MCF 10A (cell line): ENCODE measurements at places on chromosomes 1 and 21.

DNA sequence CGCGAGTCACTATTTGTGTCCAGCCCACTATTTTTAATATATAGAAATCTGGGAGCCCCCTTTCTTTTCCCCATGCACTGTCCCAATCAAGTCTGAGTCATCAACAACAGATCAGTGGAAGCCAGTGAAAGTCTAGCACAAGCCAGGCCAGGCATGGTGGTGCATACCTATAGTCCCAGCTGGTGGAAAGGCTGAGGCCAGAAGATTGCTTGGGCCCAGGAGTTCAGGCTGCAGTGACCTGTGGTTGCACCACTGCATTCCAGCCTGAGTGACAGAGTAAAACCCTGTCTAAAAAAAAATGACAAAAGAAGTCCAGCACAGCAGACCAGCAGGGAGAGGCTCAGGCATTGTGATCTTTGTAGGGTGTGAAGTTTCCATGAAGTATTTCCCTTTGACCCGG, 9.0 kb upstream of the RPL5 start:
- no peak for DNase-seq
- peaks cover 4% of the 10 kb centered on the region for H3K4me1 ChIP-seq
- H3K27me3 ChIP-seq, result no peaks in the 10 kb centered on the region

DNA sequence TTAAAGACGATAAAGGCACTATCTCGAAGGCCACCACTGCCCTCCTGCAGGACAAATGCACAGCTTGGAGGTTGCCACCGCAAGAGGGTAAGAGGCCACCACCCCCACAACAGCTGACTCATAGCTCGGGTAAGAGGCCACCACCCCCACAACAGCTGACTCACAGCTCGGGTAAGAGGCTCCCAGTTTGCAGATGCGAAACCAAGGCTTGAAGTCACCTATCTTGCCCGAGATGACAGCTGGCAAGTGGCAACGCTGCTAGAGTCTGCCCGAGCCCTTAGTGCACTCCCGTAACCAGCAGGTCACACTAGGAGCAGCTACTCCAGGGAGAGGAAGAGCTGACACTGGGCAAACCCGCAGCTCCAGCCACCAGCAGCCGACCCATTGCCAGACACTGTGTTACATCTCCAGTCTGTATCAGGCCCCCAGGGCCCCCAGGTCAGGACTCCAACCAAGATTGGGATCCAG, 17.1 kb upstream of the SPSB1 start:
- H3K27ac ChIP-seq, result no peak overlapping the region
- H3K27me3 ChIP-seq, result no peaks in the 10 kb centered on the region
- H3K4me3 ChIP-seq, result no peak overlapping the region

DNA sequence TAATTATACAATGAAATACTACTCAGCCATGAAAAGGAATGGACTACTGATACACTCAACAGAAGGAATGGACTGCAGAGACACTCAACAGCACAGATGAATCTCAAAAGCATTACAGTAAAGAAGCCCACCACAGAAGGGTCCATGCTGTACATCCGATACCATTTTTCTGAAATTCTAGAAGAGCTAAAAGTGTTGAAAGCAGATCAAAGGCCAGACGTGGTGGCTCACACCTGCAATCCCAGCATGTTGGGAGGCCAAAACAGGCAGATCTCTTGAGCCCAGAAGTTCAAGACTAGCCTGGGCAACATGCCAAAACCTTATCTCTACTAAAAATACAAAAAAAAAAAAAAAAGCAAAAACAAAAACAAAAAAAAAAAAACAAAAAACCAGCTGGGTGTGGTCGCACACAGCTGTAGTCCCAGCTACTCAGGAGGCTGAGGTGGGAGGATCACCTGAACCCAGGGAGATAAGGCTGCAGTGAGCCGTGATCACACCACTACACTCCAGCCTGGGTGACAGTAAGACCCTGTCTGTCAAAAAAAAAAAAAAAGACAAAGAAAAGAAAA, 15.5 kb downstream of the PPP1R15B start:
- H3K4me3 ChIP-seq, result no peak overlapping the region
- H3K36me3 ChIP-seq, result peaks cover 47% of the 10 kb centered on the region
- no peak overlapping the region for H3K27ac ChIP-seq
- H3K27me3 ChIP-seq, result no peaks in the 10 kb centered on the region

GRCh38 chr1:245322673-245323072, 167.9 kb downstream of the KIF26B start:
- no peaks in the 10 kb centered on the region for H3K4me1 ChIP-seq
- no peak overlapping the region for H3K4me3 ChIP-seq
- H3K27me3 ChIP-seq, result peaks cover 20% of the 10 kb centered on the region
- peak; percentile 55 for DNase-seq

GRCh38 chr1:172745014-172745413, 86.1 kb downstream of the FASLG start:
- peaks cover 42% of the 10 kb centered on the region for H3K4me1 ChIP-seq

DNA sequence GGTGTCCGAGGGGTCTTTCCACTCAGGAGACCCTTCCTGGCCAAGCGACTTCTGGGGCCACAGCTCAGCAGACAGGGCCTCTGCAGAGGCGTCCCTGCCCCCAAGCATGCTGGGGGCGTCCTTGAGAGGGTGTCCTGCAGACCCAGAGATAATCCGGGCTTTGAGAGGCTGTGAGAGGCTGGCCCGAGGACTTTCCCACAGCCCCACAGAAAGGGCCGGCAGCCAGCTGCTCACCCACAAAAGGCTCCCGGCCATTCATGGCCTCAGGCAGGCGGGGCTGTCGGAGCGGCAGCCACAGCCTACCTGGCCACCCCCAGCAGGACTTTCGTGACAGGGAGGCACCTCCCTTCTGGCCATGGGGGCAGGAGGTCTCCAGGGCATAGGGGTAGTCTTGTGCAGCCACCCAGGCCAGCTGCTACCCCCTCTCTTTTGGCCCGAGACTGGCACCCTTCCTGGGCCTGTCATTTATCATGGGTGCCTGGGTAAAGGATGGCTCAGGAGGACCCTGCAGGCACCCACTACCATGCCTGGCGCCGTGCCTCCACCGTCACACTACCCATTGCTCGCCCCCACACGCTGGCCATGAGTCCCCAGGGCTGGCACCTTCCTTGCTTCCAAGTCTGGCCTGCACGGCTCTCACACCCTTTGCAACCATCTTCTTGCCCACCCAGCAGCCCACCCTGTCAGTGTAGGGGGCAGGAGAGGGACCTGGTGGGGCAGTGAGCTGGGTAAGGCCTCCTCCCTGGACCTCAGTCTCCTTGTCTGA, 11.1 kb upstream of the TNFRSF14 start:
- DNase-seq, result no peak
- H3K4me3 ChIP-seq, result no peak overlapping the region
- H3K27ac ChIP-seq, result no peak overlapping the region
- no peaks in the 10 kb centered on the region for H3K27me3 ChIP-seq
- H3K36me3 ChIP-seq, result no peaks in the 10 kb centered on the region
- H3K4me1 ChIP-seq, result peaks cover 5% of the 10 kb centered on the region

GRCh38 chr1:79737193-79737592, 730.7 kb upstream of the ADGRL4 start:
- no peak overlapping the region for H3K4me3 ChIP-seq
- no peak overlapping the region for H3K27ac ChIP-seq
- no peaks in the 10 kb centered on the region for H3K36me3 ChIP-seq
- no peaks in the 10 kb centered on the region for H3K27me3 ChIP-seq

GRCh38 chr1:207205614-207206061, 101.6 kb downstream of the C4BPA start:
- H3K4me1 ChIP-seq, result peaks cover 11% of the 10 kb centered on the region
- H3K4me3 ChIP-seq, result no peak overlapping the region
- peak overlapping the region; percentile 78 for H3K27ac ChIP-seq
- H3K36me3 ChIP-seq, result peaks cover 6% of the 10 kb centered on the region

DNA sequence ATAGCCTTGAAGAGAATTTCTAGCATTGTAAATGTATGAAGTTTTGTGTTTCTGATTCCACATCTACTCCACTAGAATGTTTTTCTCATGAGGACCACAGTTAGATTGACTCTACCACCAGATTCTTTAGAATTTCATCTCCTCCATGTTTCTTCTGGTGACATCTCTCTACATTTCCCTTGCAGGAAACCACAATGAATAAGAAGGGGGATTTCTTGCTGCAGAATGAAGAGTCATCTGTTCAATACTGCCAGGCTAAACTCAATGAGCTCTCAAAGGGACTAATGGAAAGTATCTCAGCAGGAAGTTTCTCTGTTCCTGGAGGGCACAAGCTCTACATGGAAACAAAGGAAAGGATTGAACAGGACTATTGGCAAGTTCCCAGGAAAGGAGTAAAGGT, 18.6 kb downstream of the GBP6 start:
- H3K27me3 ChIP-seq, result no peaks in the 10 kb centered on the region
- no peak for DNase-seq
- H3K27ac ChIP-seq, result no peak overlapping the region
- H3K36me3 ChIP-seq, result no peaks in the 10 kb centered on the region

DNA sequence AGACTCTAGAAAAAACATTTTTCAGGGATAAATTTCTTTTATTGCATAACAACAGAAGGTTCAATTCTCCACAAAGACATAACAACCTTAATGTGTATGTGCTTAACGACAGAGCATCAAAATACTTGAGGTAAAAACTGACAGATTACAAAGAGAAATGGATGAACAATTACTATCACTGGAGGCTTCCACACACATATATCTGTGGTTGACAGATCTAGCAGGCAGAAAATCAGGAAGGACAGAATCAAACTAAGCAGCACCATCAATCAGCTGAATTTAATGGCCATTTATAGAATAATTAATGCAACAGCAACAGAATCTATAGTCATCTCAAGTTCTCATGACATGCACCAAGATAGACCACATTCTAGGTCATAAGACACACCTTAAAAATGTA, 306.0 kb upstream of the GREM2 start:
- no peaks in the 10 kb centered on the region for H3K4me1 ChIP-seq
- DNase-seq, result no peak

DNA sequence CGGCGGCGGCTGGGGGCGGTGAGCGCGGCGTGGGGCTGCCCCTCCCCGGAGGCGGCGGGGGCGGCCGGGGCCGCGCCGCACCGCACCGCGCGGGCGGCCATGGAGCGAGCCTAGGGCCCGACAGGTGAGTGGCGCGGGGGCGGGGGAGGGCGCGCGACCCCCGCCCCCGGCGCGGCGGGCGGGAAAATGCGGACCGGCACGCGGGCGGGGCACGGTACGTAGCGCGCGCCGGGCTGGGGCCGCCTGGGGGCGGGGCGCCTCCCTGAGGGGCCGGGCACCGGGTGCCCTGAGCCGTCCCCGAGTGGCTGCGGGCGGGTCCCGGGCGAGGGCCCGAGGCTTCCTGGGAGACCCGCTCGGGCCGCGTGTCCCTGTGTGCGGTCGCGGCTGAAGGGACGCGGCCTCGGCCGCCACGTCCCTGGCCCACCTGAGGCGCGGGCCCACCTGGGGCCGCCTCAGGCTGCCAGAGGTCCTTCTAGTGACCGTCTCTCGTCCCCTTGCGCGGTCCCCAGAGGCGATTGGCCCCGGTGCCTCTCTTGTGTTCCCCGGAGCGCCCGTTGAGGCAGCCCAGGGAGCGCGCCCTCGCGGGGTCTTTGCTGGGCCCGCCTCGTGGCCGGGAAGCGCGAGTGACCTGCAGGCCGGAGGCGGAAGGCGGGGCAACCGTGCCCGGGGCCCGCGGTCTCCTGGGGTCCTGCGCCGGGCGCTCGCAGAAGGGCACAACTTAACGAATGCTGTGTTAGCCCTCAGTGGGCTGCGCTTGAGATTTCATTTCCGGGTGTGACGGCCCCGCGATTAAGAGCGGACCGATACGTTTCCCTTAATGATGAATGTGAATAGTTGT, 500 bp downstream of the FAM20B start:
- no peaks in the 10 kb centered on the region for H3K36me3 ChIP-seq
- H3K4me1 ChIP-seq, result peaks cover 40% of the 10 kb centered on the region
- peak overlapping the region; percentile 68 for H3K27ac ChIP-seq
- peak; percentile 72 for DNase-seq
- H3K4me3 ChIP-seq, result peak overlapping the region; percentile 82
- no peaks in the 10 kb centered on the region for H3K27me3 ChIP-seq

GRCh38 chr1:62875676-62876075, 91.7 kb downstream of the ATG4C start:
- H3K36me3 ChIP-seq, result no peaks in the 10 kb centered on the region
- no peaks in the 10 kb centered on the region for H3K27me3 ChIP-seq
- H3K27ac ChIP-seq, result no peak overlapping the region
- no peaks in the 10 kb centered on the region for H3K4me1 ChIP-seq

DNA sequence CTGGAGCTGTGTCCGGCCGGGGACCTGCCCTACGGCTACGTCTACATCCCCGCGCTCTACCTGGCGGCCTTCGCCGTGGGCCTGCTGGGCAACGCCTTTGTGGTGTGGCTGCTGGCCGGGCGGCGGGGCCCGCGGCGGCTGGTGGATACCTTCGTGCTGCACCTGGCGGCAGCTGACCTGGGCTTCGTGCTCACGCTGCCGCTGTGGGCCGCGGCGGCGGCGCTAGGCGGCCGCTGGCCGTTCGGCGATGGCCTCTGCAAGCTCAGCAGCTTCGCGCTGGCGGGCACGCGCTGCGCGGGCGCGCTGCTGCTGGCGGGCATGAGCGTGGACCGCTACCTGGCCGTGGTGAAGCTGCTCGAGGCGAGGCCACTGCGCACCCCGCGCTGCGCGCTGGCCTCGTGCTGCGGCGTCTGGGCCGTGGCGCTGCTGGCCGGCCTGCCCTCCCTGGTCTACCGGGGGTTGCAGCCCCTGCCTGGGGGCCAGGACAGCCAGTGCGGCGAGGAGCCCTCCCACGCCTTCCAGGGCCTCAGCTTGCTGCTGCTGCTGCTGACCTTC, 412 bp downstream of the GPR25 start:
- no peaks in the 10 kb centered on the region for H3K4me1 ChIP-seq
- DNase-seq, result no peak
- no peak overlapping the region for H3K4me3 ChIP-seq
- H3K27ac ChIP-seq, result no peak overlapping the region

GRCh38 chr1:234781241-234782065, 171.5 kb upstream of the IRF2BP2 start:
- no peaks in the 10 kb centered on the region for H3K36me3 ChIP-seq
- no peak overlapping the region for H3K27ac ChIP-seq
- peaks cover 7% of the 10 kb centered on the region for H3K4me1 ChIP-seq
- no peak overlapping the region for H3K4me3 ChIP-seq

DNA sequence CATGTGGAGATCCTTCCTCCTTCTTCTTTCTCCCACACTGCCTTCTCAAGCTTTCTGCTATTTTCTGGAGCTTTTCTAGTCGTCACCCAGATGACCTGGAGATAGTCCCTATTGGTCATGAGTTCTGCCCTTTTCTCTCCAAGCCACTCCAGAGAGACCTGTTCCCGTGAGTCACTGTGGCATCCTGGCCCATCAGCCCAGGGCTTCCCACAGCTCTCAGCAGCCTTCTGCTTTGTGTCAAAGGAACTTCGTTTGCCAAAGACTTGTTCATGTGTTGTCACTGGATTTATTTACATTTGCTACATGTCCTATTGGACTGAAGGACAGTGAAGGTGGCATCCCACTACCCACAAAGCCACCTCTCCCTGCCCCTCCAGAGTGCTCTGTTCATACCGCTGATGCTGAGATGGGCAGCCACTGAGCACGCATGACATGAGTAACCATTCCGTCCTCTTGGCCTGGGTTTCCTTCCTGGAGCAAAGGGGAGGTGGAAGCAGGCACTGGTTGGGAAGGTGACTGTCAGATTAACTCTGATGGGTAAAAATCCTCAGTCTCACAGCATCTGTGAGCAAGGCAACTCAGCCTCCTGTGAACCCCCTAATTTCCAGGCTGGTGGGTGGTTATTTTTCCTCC, 119.2 kb downstream of the EDEM3 start:
- no peaks in the 10 kb centered on the region for H3K27me3 ChIP-seq
- peaks cover 47% of the 10 kb centered on the region for H3K4me1 ChIP-seq
- H3K4me3 ChIP-seq, result no peak overlapping the region
- no peak for DNase-seq
- peak overlapping the region; percentile 86 for H3K27ac ChIP-seq
